ENCODE measurements at places on chromosomes 7 and 10.

- no peak for DNase-seq
Observed at GRCh38 chr7:43790834-43791233, 32.4 kb downstream of the BLVRA start.

DNA sequence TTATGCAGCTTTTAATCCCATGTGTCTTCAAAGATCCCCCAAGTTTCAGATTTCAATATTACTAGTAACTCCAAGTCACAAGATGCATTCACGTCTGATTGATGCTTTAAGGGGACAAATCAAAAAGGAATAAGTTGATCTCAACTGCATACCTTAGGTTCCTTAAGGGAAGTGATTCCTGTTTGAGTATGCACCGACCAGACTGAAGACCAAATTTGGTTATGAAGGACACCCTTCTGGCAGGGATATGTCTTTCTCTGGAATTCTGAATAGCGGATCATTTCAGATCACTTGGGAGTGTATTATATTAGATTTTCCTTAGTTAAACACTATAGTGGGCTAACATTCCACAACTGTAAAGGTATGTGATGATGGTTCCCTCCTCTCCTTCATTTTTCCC is 4.3 kb downstream of the KIF5B start:
- no peak for DNase-seq

GRCh38 chr7:99792967-99793366 is 9.0 kb upstream of the CYP3A4 start:
- no peak for DNase-seq

DNA sequence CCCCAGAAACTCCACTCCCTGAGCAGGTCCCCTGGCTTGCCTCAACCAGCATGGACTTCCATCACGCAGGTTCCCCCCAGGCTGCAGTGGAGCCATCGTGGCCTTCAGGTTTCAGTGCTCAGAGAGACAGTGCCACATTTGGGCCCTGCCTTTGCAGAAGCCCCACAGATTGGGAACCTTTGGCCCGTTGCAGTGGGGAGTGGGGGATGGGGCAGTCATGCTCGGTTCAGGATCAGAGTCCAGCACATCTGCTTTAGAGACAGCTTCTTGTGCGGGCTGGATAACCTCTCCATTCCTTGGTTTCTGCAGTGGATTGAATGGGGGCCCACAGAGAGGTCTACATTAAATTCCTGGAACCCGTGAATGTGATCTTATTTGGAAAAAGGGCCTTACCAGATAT is 183.9 kb downstream of the EBF3 start:
- no peak for DNase-seq

DNA sequence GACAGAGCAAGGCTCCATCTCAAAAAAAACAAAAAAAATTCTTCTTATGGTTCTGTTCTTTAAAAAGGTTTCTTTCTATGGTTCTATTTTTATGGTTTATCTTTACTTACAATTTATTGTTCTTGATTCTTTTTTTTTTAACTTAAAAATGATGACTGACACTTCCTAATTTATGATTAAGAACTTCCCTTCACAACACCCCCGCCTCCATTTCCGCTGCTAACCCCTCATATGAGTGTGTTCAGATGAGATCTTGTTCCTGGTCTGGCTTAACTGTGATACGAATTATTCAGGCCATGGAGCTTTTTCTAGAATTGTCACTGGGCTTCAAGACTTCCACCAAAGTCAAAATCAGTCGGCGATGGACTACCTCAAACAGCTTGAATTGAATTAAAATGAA is 33.9 kb downstream of the PTER start:
- no peak for DNase-seq

- no peak for DNase-seq
Observed at GRCh38 chr7:156305351-156305750, 335.2 kb upstream of the RNF32 start.

DNA sequence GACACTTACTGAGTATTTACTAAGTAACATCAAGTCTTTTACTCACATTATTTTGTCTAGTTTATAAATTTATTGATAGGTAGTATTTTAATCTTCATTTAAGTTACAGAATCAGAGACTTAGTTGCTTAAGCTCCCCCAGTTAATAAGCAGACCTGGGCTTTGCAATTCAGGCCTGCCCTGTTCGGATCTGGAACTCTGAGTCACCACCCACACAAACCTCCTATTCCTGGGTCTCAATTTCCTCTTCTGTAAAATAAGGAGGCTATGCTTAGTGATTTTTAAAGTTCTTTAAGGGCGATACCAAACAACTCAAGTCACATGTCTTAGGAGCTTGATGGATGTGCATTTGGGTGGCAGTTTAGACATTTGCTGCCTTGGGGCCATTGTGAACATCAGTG is 3.5 kb upstream of the MGAM start:
- DNase-seq, result no peak

- no peak for DNase-seq
Observed at GRCh38 chr7:128881458-128882125, 18.9 kb downstream of the ATP6V1F start.

- DNase-seq, result peak; percentile 5
Observed at GRCh38 chr10:69464801-69465401, 13.6 kb downstream of the TSPAN15 start.

DNA sequence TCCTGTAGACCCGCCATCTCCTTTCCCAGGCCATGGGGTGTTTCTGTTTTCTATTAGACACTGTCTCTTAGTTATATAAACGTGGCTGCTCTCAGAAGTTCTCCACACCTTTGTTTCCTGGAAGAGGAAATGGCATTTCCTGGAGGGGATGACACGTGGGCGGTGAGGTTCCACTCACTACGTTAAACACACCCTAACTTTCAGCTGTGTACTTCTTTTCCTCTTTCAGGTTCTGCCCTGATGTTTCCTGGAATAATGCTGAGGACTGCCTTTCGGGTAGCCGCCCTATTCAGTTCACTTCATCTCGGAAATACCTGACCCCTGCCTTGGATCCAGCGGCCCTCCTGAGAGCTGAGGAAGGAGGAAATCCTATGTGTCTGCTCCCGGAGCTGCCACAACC is 3.4 kb upstream of the PRKCQ start:
- peak; percentile 69 for DNase-seq

DNA sequence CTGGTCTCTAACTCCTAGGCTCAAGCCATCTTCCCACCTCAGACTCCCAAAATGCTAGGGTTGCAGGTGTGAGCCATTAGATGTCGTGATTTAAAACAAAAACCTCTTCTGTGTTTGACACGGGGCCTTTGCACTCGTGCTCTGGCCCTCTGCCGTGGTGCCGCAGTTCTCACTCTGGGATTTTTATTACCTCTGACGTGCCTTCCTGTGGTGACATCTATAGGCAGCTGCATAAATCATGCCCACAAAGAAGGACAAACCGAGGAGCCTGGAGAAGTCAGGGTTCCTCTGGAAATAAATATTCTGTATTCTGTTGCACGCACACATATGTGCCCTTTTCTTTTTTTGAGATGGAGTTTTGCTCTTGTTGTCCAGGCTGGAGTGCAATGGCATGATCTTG is 25.9 kb upstream of the OCM start:
- no peak for DNase-seq

DNA sequence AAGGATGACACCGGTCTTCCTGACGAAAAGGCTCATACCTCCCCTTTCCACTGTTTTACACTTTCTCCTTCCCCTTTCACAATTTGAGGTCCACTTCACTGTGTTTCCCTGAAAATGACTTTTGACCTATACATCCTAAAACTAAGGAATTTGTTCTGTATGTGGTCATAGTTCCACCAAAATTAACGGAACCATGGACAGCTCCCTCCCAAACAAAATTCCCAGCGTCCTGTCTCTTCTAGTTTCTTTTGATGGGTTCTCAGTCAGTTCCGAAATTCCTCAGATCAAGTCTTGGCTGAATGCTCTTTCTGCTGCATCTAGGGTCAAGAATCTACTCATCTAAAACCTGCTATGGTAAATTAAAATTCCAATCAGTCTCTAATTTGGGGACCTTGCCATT is 1191.9 kb downstream of the CNTNAP2 start:
- DNase-seq, result no peak

GRCh38 chr10:43123361-43124093 is 14.7 kb upstream of the CSGALNACT2 start:
- no peak for DNase-seq

DNA sequence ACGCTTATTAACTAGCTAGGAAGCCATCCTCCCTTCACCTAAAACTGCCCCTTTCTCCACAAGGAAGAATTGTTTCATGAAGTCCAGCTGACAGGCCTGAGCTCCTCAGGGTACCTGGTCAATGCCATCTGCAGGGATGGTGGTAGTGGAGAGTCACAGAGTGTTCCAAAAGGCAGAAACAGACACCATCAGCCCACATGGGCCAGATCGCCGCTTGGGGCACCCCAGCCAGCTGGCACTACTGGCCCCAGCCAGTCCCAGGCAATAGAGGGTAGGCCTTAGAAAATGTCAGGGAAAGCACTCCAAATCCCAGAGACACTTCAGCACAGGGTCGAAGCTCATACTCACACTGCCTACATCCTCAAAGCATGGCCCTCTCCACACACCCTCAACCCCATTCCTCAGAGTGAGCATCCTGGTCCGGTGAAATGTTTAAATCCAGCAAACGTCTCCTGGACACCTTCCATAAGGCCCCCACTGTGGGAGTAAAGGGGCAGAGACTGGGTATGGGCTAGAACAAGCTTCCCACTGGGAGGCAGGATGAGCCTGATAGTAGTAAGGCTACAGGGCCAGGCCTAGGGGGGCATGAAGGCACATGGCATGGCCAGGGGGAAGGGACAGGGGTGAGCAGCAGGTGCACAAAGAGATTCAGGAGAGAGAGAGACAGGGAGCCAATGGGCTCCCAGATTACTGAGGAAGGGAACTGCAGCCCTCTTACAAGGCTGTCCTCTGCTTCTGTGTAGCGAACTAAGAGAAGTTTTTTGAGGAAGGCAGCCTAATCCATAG is 1.9 kb downstream of the LRRC20 start:
- no peak for DNase-seq

- DNase-seq, result no peak
Observed at GRCh38 chr7:107830420-107830819, 27.4 kb upstream of the SLC26A3 start.

DNA sequence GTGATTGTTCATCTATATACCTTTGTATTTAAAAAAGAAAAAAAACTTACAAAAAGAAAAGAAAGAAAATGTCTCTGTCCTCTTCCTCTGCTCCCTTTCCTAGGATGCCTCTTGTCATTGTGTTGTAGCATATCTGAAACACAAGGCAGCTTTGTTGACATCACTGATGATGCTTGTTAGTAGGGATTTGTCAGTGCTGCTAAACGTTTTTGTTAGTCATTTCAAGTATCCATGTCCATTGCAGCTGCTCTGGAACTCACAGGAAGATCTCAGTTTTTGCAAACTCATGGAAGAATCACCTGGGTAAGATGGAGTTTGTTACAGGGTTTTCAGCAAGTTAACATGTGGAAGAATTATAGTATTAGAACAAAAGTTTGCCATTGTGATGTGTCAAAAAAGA is 123.6 kb downstream of the CCSER2 start:
- no peak for DNase-seq

GRCh38 chr7:42143711-42144600 is 93.1 kb downstream of the GLI3 start:
- no peak for DNase-seq

GRCh38 chr10:47230482-47230881 is 69.5 kb upstream of the GDF10 start:
- no peak for DNase-seq

DNA sequence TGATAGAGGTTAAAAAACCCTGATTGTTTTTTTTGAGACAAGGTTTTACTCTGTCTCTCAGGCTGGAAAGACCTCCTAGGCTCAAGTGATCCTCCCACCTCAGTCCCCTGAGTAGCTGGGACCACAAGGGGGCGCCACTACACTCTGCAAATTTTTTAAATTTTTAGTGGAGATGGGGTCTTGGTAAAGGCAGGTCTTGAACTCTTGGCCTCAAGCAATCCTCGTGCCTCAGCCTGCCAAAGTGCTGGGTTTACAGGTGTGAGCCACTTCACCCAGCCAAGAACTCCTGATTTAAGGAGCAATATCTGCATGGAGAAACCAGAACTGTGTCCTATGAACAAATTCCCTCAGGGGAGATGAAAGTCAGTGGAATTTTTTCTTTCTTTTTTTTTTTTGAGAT is 7.3 kb upstream of the KLHDC10 start:
- peak; percentile 46 for DNase-seq

GRCh38 chr7:884191-885003 is 8.0 kb downstream of the GET4 start:
- no peak for DNase-seq

GRCh38 chr7:45897042-45897690 is 8.9 kb downstream of the IGFBP1 start:
- DNase-seq, result no peak

DNA sequence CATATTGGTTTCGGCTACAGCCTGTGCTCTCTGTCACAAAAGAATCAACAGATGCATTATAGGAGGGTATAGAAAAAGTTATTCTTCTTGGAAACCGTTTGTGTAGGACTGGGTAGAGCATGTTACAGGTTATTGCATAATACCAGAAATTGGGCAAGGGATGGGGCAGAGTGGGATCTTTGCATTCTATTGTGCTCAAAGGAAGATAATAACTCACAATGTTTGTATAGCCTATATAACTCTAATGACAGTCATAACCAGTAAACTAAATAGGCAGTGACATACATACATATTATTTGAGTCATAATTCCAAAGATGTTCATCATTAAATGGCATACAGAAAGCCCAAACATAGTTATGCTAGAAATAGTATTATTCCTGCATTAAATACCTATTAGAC is 179.7 kb downstream of the XPNPEP1 start:
- DNase-seq, result no peak

- no peak for DNase-seq
Observed at GRCh38 chr7:14144538-14144937, 155.1 kb upstream of the ETV1 start.

DNA sequence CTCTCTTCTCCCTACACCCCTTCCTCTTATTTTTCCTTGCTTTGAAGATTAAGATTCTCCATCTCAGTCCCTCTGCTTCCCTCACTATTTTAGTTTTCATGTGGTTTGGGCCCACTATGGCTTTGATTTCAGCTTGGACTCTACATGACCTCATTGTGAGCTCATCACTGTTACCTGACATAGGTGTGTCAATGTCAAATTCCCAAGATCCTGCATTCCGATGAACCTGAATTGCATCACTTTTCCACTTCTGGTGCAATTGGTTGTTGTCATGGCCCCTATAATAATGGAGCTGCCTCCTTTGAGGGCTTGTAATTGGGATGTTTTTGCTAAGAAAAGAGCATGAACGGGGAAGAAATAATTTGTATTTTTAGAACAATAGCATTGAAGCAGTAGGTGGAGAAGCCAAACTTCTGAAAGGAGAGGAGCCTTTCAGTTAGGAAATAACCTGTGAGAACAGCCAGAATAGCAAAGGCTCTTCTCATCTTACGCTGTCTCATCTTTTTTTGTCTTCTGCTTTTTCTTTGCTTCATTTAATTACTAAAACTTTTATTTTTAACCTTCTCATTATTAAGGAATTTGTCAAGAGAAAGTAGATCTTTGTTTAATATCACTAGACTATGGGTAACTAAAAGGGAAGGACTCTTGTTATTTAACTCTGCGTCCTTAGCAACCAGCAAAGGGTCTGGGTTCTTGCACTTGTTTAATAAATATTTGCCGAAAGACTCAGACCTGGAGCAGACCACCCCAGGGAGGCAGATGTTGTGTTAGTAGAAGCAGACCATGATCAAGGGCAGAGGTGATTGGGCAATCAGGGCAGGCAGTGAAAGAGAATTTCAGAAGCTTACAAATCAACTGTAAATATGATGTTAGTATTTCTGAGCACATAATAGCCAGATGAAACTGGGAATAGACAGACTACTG is 95.4 kb downstream of the TES start:
- no peak for DNase-seq

Data from activated effector memory CD4-positive, alpha-beta T cell treated with Interleukin-2 at 50 U/mL for 16 hours (primary cell).